ENCODE measurements at places on chromosomes 2 and 18.

- DNase-seq, result no peak
These were observed 15.1 kb downstream of the COBLL1 start for GRCh38 chr2:164826293-164827243.

DNA sequence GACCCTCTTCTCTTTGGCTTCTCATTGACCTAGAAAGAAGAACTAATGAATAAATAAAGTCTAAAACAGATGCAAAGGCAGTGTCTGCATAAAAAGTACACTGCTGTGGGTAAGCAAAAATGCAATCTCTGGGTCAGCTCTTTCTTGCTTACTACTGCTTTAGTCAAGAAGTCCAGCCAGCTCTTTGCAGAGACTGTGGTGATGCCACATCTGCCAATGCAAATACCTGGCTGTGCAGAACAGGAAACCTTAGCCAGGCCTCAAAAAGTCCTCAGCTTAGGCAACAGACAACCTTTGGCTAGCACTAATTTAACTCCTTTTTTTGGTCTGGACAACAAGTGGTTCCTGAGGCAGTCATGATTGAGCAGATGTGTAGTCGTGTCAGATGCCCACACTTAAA lies 73.6 kb upstream of the RND3 start:
- DNase-seq, result no peak

DNA sequence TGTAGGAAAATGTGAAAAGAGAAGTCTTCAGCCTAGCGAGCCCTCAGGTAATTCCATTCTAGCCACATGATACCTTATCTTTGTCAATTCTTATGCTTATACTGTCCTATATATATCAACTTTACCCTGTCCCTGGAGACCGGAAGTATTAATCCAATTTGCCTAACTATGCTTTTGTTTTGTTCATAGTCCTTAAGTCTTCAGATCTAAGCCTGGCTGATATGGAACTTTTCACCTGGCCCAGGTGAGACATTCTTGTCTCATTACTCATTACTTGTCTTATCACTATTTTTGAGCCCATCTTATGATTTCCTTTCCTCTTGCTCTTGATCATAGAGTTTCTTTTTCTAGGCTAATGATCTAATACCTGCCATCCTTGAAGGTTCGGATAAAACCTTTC lies 194.1 kb upstream of the FANCL start:
- DNase-seq, result no peak

- DNase-seq, result no peak
These were observed 945.7 kb upstream of the LRRTM1 start for GRCh38 chr2:81250270-81250669.

DNA sequence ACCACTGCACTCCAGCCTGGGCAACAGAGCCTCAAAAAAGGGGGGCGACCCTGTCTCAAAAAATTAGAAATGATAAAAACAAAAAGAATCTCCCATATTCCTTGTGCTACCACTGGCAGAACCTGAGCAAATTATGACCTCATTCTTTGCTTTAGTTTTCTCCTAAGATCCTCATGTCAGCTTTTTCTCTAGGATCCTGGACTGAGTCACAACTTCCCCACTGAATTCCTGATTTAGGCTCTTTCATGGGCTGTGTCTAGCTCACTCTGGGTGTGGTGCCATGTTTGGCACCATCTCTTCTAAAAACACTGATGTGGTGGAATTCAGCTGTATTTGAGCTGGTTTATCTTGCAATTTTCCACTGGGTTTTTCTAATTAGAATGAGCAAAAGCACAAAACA lies 37.1 kb downstream of the EXOC6B start:
- DNase-seq, result no peak

DNA sequence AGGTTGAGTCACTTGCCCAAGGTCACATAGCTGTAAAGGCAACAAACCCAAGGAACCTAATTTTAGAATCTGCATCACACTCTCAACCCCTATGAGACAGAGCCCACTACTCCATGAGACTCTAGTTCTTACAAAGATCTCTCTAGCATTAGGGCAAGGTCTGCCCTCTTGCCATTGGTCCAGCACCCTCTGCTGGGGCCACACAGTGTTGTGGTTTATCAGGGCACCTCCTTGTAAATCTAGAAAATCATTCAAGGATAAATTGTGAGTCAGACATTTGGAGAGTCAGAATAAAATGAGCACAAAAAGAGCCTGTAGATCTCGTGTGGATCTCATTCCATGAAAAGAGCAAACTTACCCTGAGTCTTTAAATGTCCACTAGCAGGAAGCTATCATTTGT lies 91.2 kb downstream of the SLC8A1 start:
- DNase-seq, result no peak

DNA sequence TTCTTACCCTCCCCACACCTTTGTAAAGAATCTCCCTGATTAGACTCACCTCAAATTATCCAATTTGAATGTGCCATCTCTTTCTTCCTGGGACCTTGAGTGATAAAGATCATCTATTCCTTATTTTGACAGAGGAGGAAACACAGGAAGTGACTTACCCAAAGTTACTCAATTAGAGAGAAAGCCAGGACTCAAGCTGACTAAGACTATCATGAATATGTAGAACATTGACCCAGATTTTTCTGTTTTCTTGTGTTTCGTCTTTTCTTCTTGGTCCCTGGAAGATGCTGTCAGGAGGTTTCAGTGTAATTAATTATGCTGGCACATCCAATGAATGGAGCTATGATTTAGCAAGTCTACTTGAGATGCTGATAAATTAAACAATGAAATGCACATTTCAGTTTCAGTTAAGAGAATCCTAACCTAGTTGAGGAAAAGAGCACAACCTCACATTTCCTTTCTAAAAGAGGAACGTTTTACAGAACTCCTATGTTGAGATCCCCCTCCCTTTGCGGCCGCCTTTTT lies 380.4 kb downstream of the CLIP4 start:
- DNase-seq, result no peak

- no peak for DNase-seq
These were observed 59.3 kb downstream of the COBLL1 start for GRCh38 chr2:164782323-164782722.

DNA sequence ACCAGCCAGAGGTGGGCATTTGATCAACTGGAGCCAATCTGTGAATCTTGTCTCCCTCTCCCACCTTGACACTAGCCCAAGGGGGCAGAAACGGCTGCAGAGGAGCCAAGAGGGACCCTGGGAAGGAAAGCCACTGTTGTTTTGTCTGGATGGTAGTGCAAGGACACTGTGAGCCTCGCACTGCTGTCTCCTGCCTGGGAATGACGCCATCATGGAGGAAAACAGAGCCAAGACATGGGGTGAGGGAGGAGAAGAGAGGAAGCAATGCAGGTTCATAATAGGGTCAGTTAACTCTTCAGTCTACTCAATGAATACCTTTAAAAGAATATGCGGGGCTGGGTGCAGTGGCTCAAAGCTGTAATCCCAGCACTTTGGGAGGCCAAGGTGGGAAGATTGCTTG lies 231.1 kb upstream of the AGAP1 start:
- DNase-seq, result no peak

DNA sequence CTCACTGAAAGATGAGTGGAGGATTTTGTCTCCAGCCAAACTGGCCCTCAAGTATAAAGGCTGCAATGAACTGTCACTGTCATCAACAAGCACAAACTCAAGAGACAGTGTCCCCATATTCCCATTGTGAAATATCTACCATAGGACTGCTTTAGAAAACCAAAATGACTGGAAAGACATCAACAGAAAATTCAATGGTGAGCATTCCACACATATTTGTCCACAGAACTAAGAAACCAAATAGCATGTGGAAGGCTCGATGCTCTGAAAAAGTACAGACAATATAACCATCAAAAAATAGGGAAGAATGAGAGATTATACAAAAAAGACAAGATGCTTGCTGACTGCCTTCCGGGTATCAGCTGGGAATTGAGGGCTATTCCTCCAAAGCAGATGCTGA lies 37.6 kb downstream of the TGFBRAP1 start:
- DNase-seq, result no peak

DNA sequence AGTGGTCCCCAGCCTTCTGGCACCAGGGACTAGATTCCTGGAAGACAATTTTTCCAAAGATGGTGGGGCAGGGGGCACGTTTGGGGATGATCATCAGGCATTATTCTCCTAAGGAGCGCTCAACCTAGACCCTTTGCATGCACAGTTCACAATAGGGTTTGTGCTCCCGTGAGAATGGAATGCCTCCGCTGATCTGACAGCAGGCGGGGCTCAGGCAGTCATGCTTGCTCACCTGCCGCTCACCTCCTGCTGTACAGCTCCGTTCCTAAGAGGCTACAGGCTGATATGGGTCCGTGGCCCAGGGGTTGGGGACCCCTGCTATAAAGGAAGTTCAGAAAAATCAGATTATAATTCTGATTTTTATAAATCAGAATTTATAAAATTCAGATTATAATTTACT lies 22.3 kb upstream of the TYMS start:
- no peak for DNase-seq

GRCh38 chr2:222973237-222973636 lies 78.8 kb upstream of the KCNE4 start:
- no peak for DNase-seq

Data from NCI-H187 (cell line).